ENCODE measurements at places on chromosomes 16 and 17.
A peak's percentile ranks its signal among the peaks of the same experiment; 100 is the strongest.

DNA sequence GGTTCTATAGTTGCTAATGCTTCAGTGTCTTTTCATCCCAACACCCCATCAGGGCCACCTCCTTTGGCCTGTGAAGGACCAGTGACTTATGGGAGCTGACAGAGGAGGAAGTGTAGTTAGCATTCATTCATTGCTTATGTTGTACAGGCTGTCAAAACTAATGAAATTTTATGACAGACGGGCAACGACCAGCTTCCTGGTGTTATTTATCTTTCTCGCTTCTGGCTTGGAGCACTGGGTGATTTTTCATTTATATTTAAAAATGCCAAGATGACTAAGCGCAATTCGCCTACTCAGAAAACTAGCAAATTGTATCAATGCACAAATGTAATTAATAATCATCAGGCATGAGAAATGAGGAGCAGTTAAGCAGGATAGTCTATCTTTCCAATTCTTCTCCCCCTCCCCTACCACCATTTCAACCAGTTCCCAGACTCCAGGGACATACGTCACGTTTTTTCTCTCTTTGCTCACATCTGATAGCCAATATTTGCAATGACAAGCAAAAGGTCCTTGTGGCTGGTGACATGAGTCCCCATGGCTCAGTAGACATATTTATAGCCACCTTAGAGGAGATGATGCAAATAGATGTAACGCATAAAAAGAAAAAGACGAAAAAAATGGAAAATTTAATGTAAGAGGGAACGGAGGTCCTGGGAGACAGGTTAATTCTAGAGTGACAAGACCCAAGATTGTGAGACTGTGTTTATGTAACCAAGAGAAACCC lies 11.2 kb downstream of the CDRT15 start:
- DNase-seq = no peak

GRCh38 chr16:5509336-5509735 lies 411.7 kb upstream of the EEF2KMT start:
- no peak for DNase-seq

- no peak for DNase-seq
Measured at GRCh38 chr17:8091033-8091687, 3.6 kb upstream of the ALOX12B start.

GRCh38 chr17:903691-904481 lies 75.7 kb downstream of the NXN start:
- DNase-seq = no peak

DNA sequence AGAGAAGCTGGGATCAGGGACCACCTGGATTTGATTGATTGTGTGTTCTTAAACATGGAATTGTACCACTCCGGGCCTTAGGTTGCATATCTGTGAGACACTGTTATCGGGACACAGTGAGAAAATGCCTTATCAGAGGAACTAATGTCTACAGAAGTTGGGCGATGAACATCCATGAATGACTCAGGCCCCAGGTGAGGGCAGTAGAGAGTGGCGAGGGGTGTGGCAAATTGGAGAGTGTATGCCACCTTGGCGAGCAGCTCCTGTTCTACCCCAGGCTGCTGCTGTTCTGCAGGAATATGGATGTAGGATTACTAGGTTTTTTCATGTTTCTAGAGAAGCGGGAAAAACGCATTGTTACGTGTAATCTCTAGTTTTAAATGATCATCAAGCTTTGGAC lies 38.8 kb downstream of the CLEC16A start:
- DNase-seq = no peak

DNA sequence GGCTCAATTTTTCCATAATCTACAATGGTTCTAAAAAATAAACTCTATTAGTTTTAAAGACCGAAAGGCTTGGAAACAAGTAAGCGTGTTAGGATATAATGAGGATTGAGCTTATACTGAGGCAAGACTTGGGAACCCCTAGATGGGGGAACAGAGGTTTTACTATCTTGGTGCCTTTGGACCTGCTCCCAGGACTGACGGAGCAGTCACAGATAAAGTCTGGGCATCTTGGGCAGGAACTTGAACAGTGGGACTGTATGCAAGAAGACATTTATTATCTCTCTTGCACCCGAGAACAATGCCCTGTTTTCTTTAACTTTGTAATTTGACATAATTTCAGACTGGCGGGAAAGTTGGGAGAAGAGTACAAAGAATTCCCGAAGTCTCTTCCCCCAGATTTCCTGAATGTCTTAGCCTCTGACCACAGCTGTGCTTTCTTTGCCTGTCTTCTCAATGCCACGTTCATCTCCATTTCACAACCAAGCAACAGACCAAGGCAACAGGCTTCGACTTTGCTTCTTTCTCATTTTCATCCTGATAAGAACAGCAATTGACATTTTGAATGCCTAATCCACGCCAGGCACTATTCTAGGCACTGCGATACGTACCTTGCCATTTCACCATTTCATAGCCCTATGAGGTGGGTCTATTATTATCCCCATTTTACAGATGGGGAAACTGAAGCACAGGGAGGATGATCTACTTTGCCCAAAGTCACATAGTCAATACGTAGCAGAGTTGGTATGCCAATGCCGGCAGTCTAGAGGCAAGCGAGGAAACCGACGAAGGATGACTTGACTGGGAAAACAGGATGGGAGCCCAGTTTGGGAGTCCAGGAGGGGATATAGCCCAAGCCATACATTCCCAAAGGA lies 3.0 kb upstream of the IL4R start:
- peak; percentile 81 for DNase-seq

- DNase-seq = peak; percentile 46
Measured at GRCh38 chr16:70715860-70716357, 30.1 kb upstream of the MTSS2 start.

- DNase-seq = peak; percentile 95
Measured at GRCh38 chr17:1762901-1763898, 1.3 kb downstream of the SERPINF1 start.

GRCh38 chr17:82283208-82283749 lies 9.8 kb upstream of the CSNK1D start:
- DNase-seq = no peak

DNA sequence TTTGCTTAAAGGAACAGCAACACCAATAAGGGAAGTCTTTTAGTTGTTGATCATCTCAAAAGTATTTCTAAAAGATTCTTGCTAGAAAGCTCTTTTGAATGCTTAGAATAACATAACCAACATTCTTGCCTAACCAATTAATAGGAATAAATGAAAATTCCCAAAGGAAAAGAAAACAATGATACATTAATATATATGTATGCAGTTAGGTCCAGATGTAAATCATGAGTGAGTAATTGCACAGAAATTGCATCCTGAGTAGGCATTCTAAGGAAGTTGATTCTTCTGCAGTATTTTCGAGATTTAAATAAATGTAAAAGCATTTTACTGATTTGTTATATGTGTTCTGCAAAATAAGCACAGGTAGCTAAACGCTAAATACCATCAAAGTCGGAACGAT lies 22.1 kb downstream of the COX10 start:
- DNase-seq = no peak

DNA sequence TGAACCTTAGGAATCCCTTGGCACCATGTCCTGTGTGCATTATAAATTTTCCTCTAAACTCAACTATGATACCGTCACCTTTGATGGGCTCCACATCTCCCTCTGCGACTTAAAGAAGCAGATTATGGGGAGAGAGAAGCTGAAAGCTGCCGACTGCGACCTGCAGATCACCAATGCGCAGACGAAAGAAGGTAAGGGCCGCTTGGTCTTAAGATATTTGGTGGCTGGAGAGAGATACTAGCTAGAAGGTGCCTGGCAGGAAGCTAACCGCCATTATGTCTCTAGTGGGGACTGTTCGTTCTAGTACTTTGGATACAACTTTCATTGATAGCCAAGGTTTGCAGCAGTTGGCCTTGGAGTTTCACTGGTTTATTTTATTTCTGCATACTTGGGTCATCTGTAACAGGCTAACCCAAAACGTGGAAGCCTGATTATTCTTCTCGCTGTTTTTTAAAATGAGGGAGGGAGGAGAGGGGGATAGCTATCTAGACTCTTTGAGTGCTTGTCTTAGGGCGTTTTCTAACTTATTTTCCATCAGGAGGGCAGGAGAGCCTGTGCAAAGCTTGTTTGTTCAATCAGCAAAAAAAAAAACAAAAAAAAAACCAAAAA lies 1.3 kb downstream of the RBBP6 start:
- DNase-seq = peak; percentile 53

DNA sequence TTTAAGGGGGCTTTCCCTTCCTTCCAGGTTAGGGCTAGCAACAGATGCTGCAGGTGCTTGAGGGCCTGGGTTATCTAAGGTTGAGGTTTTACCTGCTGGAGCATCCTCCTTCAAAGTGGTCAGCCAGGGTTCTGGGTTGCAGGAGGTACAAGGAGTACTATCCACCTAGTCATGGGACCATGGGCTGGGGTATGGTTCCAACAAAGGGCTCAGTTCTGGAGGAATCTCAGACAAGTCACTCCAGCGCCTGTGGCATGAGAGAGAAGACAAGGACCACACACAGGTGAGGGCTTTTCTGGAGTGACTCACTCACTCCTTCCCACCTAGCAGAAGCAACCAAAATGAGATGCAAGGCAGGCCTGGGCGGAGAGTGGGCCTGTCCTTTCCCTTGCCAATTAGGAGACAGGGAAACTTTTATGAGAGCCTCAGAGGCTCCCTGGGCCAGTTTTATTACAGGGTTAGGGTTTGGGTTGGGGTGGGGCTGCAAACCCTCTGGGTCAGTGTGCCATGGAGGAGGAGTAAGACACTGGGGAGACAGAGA lies 2.2 kb downstream of the MYO19 start:
- no peak for DNase-seq

GRCh38 chr17:57490890-57491289 lies 234.6 kb downstream of the MSI2 start:
- no peak for DNase-seq

DNA sequence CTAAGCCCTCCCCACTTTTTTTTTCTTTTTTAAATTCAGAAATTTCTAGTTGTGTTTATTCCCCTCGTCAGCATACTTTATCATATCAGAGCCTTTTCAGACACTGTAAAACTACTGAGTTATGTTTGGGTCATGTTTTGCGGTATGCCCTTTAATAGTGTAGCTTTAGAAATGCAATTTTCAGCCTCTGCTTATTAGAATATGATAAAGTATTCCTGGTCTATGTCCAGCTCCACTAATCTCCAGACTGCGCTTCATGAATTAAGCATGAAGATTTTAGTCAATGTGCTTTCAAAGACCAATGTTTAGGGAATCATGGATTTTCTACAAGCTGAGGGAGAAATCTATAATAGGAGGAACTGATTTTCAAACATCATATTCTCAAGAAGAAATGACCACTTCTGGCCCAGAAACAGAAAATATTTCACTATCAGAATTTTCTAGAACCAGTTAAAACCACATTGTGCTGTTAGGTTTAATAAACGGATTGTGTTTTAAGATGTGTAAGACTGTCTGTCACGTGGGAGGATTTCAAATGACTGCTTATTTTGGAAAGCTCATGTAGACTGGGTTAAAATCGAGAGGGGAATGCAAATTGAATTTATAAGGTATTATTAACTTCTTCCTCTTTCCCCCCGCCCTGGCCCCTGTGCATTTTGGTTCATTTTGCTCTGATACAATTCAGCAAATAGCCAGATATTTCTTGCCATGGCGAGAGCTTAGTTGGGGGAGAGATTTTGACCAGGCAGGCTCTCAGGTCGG lies 498.5 kb downstream of the WWOX start:
- DNase-seq = no peak

GRCh38 chr17:81404558-81405165 lies 9.4 kb downstream of the BAHCC1 start:
- no peak for DNase-seq

DNA sequence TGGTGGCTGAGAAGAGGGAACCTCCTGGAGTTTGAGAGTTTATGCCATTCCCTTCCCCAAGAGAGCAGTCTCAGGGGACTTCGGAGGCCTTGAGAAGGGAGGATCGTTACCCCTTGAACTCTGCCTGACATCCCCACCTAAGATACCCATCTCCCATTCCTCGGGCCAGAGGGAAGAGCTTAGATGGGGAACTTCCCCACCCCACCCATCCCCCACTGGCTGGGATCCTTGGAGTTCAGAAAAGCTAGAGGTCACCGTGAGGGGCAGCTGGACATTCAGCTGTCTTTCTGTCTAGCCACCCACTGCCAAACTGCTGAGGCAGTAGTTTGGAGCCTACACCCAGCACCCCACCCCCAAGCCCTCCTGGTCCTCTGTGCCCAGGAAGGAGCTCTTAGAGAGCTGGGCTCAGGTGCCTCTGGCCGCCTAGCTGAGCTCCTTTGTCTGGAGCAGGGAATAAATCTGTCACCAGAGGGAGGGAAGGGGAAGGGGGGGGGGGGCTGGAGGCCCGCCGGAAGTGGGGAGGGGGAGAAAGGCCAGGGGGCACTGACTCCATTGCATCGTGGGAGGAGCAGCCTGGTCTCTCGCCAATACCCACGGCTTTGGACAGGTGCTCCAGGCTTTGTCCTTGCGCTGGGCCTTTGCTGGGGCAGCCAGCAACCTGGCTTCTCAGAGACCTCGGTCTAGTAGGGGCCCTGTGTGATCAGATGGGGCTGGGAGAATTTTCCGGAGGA lies 1.0 kb downstream of the HSD11B2 start:
- no peak for DNase-seq

GRCh38 chr16:70582280-70582978 lies 58.8 kb downstream of the SF3B3 start:
- no peak for DNase-seq

- no peak for DNase-seq
Measured at GRCh38 chr17:71864755-71865154, 256.1 kb upstream of the SOX9 start.

DNA sequence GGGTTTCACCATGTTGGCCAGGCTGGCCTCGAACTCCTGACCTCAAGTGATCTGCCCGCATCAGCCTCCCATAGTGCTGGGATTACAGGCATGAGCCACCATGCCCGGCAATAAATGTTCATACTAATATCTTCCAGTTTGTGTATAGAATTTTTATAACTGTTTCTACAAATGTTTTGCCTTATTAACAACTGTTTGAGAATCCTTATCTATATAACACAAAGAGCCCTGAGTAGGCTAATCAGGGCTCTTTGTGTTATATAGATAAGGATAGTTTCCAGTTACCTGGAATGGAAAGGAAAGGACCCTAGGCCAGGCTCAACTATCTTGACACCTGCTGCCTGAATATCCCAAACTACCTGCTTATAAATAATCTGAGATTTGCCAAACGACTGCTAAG lies 16.9 kb downstream of the TERF2 start:
- DNase-seq = no peak

All from testis (tissue), 5 donors.